ENCODE measurements at places on chromosomes 3 and 15.

GRCh38 chr15:78177447-78177873, 28.3 kb downstream of the IDH3A start:
- DNase-seq: peak; percentile 14

DNA sequence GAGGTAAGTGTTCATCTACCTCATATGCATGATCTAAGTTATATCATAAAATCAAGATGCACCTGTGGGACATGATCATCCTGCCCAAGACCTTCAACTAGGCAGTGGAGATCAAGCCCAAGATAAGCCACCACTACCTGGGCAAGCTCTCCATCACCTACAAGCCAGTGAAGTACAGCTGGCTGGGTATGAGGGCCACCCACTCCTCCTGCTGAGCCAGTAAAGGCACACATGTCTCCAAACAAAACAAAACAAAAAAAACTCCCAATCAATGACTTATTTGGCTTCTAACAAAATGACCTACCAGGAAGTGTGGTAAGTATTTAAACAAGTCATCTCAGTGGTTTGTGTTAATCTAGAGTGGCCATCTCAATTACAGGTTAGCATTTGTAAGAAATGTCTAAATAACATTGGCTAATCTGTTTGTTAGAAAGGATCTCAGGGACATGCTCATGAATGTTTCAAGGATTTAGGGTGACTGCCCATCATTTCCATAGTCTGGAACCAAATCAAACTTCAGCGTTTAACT, 3.1 kb downstream of the PAQR9 start:
- DNase-seq: no peak

- no peak for DNase-seq
These were observed 1078.4 kb upstream of the GBE1 start for GRCh38 chr3:82839871-82840270.

- DNase-seq: peak; percentile 10
These were observed 387.9 kb downstream of the GABRG3 start for GRCh38 chr15:27358751-27359434.

DNA sequence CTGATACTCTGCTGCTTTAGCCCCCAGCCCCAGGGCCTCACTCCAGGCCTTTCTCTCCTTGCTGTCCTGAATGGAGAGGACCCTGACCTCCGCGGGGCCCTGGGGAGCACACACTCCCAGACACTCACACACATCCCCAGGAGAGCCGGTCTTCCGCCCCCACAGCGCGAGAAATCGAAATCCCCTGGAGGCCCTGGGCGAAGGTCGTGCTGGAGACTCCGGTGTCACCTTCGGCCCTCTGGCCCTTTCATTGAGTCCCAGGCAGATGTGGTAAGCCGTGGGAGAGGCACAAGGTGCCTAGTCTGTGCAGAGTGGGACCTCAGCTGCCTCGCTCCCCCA, 848 bp upstream of the GOLGA8B start:
- no peak for DNase-seq

DNA sequence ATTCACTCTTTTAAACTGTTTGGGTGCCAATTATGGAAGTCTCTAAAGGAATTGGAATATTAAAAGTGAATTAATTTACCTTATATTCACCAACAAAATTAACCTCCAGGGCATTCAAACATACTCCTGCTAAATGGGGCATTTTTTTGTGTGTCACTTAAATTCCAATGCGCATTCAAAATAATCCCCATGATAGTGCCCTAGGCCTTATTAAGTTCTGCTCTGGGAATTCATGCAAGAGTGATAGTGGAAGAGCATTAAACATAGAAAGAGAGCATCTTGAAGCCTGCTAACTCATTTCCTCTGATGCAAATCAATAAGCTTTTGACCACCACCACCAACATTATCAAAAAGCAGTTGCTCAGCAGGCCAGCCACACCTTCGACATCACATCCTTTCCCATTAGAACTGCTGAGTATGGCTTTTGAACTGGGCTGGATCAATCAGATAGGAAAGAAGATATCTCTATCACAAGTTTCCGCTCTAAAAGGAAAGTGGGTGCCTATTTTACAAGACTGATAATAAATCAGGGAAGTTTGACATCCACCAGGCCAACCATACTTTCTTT, 156.7 kb downstream of the TMCO5A start:
- no peak for DNase-seq

GRCh38 chr3:8964436-8965370, 1.4 kb upstream of the RAD18 start:
- no peak for DNase-seq

DNA sequence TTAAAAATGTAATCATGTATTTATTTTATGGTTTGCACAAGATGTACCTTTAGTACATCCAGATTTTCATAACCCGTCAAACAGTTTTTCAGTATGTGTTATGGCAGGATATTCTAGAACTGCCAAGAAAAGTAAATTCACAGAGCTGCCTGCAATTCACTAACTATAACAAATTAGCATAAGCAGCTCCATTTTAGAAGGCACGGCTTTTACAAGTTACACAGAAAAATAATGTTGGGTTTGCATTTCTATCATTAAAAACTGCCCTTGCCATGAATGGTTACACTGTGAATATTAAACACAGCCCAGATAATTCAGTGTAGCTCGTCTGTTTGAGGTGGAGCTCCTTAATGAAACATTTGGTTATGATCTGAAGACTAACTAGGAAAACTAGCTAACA, 94.3 kb upstream of the BHLHE40 start:
- no peak for DNase-seq

- no peak for DNase-seq
These were observed 18.3 kb downstream of the RAB11A start for GRCh38 chr15:65887565-65887964.

DNA sequence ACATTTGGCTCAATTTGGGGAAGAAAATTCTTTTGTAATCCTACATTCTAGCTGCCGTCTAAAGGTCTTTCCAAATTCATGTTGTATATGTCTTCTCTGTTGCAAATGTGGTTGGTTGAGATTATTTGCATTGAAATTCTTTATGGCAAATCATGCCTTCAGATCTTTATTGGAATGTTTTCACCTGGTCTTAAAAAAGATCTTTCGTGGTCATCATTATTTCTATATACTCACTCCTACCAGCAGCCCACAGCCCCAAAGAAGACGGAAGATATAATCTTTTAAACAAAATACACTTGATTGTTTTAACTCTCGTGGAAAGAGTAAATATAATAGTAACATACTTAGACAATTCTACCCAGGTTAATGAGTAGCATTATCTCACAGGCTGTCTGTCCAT, 41.5 kb upstream of the PPARG start:
- DNase-seq: no peak

DNA sequence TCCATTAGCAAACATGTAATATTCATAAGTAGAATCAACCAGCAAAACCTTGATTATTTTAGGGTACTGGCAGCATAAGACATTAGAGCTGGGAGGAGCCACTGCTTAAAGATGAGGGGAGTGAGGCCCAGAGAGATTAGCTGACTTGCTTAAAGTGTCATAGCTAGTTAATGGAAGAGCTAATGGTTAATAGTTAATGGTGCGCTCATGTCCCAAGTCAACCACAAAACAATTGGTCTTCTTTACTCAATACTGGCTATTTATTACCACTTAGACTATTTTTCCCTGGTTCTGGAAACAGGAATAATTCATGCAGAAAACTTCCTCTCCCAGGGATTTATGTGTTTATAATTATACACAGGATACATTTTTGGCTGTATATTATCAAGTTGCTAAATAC, 33.1 kb downstream of the EIF4E3 start:
- DNase-seq: no peak

GRCh38 chr3:73832426-73832825, 207.7 kb upstream of the PDZRN3 start:
- no peak for DNase-seq

DNA sequence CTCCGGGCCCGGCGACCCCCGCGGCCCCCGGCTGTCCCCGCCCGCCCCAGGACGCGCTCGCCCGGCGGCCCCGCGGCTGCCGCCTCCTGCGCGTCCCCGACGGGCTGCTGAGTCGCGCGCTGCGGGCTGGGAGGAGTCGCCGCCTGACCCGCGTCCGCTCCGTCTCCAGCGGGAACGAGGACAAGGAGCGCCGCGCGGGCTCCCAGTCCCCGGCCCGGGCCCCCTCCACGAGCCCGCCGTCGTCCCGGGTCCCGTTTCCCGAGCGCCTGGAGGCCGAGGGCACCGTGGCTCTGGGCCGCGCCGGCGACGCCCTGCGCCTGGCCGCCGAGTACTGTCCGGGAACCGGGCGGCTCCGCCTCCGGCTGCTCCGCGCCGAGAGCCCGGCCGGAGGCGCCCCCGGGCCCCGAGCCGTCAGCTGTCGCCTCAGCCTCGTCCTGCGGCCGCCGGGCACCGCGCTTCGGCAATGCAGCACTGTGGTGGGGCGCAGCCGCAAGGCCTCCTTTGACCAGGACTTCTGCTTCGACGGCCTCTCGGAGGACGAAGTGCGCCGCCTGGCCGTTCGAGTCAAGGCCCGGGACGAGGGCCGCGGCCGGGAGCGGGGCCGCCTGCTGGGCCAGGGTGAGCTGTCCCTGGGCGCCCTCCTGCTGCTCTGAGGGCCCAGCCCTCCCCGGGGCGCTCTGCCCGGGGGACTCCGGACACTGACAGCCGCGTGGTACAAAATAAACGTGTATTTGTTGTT, 1.5 kb downstream of the C2CD4A start:
- peak; percentile 79 for DNase-seq

DNA sequence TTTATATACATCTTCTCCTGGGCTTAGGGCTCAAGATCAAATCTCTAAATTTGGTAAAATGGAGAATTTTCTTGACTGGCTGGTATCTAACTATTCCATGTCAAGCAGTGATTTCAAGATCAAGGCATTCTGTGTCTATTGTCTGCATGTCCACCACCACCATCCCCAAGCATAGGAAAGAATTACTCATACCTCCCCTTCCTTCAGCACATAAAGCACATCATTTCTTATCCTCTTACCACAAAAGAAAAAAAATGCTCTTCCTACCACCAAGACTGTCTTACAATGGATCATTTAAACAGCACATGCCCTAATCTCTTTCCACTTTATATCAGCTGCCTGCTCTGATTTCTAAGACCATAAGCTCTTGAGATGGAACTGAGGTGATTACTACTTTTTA, 470.5 kb upstream of the THBS1 start:
- no peak for DNase-seq

- no peak for DNase-seq
These were observed 90.2 kb upstream of the TGFBR2 start for GRCh38 chr3:30516238-30516637.

GRCh38 chr15:49832511-49832910, 211.7 kb downstream of the DTWD1 start:
- DNase-seq: no peak

GRCh38 chr15:77127626-77128025, 56.7 kb upstream of the TSPAN3 start:
- DNase-seq: no peak

GRCh38 chr3:14946739-14947099, 664 bp upstream of the NR2C2 start:
- DNase-seq: no peak

GRCh38 chr15:40468898-40469331, 1.9 kb upstream of the CHST14 start:
- no peak for DNase-seq

DNA sequence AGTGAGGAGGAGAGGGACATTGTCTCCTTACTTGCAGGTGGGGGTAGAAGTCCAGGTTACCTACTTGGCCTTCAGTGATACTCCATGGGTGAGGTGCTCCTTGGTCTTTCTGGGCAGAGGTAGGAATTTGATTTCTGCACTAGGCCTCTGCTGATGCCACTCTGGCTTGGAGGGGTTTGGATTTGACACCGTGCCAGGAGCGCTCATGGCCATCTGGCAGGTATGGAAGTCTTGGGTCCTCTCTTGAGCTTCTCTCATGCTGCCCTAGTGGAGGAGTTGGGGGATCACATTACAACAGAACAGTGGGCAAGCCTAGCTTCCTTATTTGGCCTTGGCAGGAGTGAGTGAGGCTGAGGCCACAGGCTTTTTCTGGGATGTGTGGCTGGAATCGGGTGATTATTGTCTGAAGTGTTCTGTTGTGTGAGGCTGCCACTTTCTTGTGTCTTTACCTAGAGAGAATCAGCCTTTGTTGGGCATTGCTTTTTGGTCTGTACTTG, 525.0 kb downstream of the GABRG3 start:
- no peak for DNase-seq

DNA sequence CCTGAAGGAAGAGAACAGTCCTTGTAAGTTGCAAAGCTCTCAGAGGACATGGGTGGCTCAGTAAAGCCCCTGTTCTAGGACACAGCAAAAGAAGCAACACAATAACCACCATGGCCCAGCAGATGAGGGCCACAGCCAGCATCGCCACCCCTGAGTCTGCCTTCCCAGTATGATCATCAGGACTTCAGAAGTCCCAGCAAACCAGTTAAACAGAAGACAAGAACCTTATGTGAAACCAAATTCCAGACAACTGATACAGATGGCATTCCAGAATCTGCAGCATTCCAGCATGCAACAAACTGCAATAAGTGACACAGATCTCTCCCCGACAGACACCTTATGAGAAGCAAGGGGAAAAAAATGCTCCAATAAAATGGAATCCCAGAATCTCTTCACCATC, 30.4 kb downstream of the SPINK8 start:
- DNase-seq: no peak

GRCh38 chr3:149820183-149820582, 7.2 kb downstream of the RNF13 start:
- no peak for DNase-seq

GRCh38 chr15:91895051-91895450, 41.5 kb downstream of the SLCO3A1 start:
- peak; percentile 50 for DNase-seq

DNA sequence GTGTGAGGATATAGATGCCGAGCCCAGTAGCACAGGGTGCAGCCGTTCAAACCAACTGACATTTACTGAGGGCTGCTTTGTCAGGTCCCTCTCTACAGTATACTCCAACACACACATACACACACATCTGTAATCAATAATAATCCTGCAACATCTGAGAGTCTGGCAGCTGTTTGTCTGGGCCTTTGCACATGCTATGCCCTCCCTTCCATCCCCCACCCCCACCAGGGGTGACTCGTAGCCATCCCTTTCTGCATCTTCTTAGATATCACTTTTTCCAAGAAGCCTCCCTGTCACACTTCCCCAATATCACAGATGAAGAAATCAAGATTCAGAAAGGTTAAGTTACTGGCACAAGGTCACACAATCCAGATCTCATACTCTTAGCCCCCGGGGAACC, 13.7 kb downstream of the SPATA12 start:
- DNase-seq: no peak

- peak; percentile 46 for DNase-seq
These were observed 47.0 kb upstream of the SELENOK start for GRCh38 chr3:53938645-53939044.

DNA sequence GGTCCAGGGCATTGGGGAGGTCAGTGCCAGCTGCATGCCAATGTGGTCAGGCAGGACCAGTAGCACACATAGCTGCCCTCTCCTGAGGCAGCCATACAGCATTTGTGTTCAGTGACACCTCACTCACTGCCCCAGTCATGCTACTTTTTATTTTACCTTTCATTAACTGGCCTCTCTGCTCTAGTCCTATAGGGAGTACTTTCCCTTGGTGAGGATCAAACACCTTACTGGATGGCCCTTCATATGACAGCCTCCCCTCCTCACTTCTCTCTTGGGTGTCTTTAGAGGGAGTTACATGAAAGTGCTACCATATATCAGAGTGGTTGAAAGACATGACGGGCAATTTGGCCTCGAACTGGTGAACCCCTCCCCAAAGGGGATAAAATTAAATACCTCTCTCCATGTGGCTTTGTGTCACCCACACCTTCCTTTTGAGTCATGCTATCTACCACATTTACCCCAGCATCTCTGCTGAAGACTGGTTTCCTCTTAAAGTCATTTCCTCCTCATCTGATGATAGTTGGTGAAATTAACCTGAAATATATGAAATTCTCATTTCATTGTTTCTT, 17.6 kb downstream of the RLBP1 start:
- no peak for DNase-seq

All from suppressor macrophage treated with lipopolysaccharide for 1 hour (primary cell).